ENCODE measurements at places on chromosomes 7 and 10. TPM values are rescaled to one million over a fixed set of nuclear protein-coding genes. Genes with fewer than 3 reads are reported as not detected.
A peak's percentile ranks its signal among the peaks of the same experiment; 100 is the strongest.

DNA sequence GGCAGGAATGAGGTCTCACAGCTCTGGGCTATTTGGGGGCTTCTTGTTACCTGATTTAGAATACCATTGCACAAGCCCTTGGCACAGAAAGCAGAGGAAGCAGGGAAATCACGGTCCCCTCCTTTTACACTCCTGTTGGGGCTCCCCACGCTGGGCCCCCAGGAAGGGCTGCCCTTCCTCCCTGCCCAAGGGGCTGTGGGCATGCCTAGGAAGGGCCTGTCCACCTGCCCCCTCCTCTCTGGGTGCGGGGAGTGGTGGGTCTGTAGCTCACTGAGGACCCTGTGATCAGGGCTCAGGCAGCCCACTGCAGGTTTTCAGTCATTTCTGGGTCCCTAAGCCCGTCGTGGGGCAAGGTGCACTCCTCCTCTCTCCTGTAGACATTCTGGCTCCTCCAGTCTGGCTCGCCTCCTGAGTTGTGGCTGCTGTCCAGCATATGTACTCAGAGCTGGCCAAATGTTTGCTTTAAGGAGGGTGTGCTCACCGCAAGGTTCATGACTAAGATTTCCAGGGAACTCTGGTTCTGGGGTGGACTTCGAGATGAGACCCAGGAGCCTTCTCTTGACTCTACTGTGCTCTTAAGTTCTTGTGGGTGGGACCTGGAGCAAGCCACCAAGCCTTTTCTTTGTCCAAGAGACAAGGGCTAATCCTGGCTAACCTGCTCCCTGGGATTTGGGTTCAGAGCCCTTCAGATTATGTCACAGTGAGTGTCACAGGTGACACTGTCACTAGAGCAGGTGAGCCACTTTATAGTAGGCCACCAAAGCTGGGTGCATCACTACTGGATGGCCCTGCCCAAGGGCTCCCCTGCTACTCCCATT, 56.0 kb downstream of the TACR2 start:
- H3K27me3 ChIP-seq = no peaks in the 10 kb centered on the region
- H3K27ac ChIP-seq = peak overlapping the region; percentile 67
- H3K4me1 ChIP-seq = peaks cover 32% of the 10 kb centered on the region

GRCh38 chr7:83947260-83947659, 247.3 kb downstream of the SEMA3A start:
- H3K27me3 ChIP-seq = no peaks in the 10 kb centered on the region
- no peak overlapping the region for H3K4me3 ChIP-seq
- peak; percentile 10 for DNase-seq
- H3K36me3 ChIP-seq = no peaks in the 10 kb centered on the region

DNA sequence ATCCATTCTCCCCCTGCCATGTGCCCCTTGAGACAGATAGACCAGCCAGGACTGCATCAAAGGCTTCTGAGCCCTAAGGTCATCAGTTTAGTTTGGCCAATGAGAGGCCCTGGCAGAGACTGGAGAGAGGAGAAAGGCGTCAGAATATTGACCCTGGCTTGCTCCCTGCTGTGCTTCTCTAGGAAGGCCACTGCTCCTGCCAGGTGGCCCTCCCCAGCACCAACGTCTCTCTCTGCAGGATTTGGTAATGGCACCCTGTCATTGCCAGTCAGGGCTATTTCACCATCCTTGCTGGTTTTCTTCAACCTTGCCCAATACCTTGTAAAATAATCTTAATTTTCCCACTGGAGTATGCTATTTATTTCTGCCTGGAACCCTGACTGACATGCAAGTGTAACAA, 38.8 kb upstream of the ZRANB1 start:
- H3K36me3 ChIP-seq = no peaks in the 10 kb centered on the region
- peaks cover 3% of the 10 kb centered on the region for H3K4me1 ChIP-seq
- H3K27ac ChIP-seq = no peak overlapping the region
- H3K4me3 ChIP-seq = no peak overlapping the region

DNA sequence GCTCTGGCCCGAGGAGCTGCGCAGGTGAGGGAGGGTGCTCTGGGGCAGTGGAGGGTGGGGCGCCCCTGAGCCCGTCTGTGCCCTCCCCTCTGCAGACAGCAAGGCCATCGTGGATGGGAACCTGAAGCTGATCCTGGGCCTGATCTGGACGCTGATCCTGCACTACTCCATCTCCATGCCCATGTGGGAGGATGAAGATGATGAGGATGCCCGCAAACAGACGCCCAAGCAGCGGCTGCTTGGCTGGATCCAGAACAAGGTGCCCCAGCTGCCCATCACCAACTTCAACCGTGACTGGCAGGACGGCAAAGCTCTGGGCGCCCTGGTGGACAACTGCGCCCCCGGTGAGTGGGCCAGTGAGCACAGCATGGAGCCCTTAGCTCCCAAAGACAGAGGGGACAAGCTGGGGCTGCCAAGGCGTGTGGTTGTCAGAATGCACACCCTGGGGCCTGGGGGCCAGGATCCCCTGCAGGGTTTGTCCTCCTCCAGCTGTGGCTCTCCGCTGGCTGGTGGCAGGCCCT, 5.1 kb downstream of the FLNC start:
- peaks cover 40% of the 10 kb centered on the region for H3K4me1 ChIP-seq
- no peak for DNase-seq
- no peaks in the 10 kb centered on the region for H3K36me3 ChIP-seq
- H3K27me3 ChIP-seq = peaks cover 6% of the 10 kb centered on the region
- H3K4me3 ChIP-seq = no peak overlapping the region
- H3K27ac ChIP-seq = no peak overlapping the region

DNA sequence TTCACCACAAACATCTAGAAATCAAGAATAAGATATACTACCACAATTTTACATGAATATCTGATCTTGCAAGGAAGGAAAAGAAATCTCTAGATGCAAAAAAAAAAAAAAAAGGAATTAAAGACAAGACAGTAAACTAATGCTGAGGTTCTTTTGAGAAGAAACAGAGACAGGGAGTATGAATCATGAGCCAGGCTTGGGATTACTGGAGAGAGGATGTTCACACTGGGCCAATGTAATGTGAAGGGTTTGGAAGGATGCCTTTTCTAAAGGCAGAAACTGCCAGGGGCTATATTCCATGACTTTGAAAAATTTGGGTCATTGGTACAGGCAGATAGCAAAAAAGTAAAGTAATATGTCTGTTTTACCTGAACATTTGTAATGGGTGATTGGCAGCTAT, 573.0 kb upstream of the IGFBP3 start:
- H3K4me1 ChIP-seq = no peaks in the 10 kb centered on the region
- no peaks in the 10 kb centered on the region for H3K36me3 ChIP-seq
- no peaks in the 10 kb centered on the region for H3K27me3 ChIP-seq
- peak overlapping the region; percentile 51 for H3K27ac ChIP-seq

DNA sequence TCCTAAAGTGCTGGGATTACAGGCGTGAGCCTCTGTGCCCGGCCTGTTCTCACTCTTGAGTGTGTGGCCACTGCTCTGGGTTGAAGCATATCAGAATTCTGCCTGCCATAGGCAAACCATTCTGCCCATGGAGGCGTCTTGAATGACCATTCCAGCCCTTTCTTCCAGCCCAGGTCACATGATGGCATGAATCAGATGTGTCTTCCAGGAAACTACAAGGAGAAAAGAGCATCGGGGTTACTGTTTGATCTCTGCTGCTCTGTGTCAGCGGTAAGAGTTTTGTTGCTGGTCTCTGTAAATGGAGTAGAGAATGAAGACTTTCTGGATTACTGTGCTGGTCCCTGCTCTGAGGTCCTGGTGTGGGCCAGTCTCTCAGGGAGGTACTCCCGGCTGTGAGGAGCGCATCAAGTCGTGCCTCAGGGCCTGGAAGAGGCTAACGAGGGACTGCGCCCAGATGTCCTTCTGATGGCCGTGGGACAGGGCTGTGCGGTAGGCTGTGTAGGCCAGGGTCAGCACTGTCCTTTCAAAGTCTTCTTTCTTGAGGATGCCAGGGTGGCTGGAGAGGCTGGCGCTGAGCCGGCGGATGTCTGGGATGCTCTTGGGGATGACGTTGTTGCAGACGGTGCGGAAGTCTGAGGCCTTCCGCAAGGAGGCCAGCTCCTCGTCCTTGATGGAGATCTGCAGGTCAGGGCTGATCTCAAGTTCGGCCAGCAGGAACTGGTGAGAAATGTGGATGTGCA, 5.8 kb upstream of the SLC13A4 start:
- H3K4me1 ChIP-seq = no peaks in the 10 kb centered on the region
- H3K36me3 ChIP-seq = no peaks in the 10 kb centered on the region
- H3K27ac ChIP-seq = no peak overlapping the region
- no peak for DNase-seq
- H3K27me3 ChIP-seq = no peaks in the 10 kb centered on the region
- H3K4me3 ChIP-seq = no peak overlapping the region

PVRIG gene
- total RNA-seq = not detected

ADCY1 gene
- 2.9 TPM for total RNA-seq

LIPN gene
- not detected for total RNA-seq
